ENCODE measurements at places on chromosomes 13 and 19. TPM values are rescaled to one million over a fixed set of nuclear protein-coding genes. Genes with fewer than 3 reads are reported as not detected.
A peak's percentile ranks its signal among the peaks of the same experiment; 100 is the strongest.

GRCh38 chr13:99124794-99125316 lies 75.8 kb upstream of the UBAC2 start:
- no peak overlapping the region for H3K4me3 ChIP-seq
- DNase-seq: peak; percentile 75
- H3K27me3 ChIP-seq: no peaks in the 10 kb centered on the region
- no peak overlapping the region for H3K27ac ChIP-seq

- peaks cover 16% of the 10 kb centered on the region for H3K36me3 ChIP-seq
- H3K27ac ChIP-seq: no peak overlapping the region
- H3K4me3 ChIP-seq: no peak overlapping the region
- H3K4me1 ChIP-seq: peaks cover 13% of the 10 kb centered on the region
- DNase-seq: no peak
Measured at GRCh38 chr19:55678121-55678671, 3.2 kb downstream of the EPN1 start.

FNDC3A gene
- 28.4 TPM for total RNA-seq

F10 gene
- 5.5 TPM for total RNA-seq

GRCh38 chr19:2888731-2889224 lies 11.9 kb upstream of the ZNF57 start:
- H3K36me3 ChIP-seq: no peaks in the 10 kb centered on the region
- DNase-seq: no peak
- no peaks in the 10 kb centered on the region for H3K4me1 ChIP-seq
- no peak overlapping the region for H3K4me3 ChIP-seq
- no peaks in the 10 kb centered on the region for H3K27me3 ChIP-seq

WDR88 gene
- total RNA-seq: not detected

DNA sequence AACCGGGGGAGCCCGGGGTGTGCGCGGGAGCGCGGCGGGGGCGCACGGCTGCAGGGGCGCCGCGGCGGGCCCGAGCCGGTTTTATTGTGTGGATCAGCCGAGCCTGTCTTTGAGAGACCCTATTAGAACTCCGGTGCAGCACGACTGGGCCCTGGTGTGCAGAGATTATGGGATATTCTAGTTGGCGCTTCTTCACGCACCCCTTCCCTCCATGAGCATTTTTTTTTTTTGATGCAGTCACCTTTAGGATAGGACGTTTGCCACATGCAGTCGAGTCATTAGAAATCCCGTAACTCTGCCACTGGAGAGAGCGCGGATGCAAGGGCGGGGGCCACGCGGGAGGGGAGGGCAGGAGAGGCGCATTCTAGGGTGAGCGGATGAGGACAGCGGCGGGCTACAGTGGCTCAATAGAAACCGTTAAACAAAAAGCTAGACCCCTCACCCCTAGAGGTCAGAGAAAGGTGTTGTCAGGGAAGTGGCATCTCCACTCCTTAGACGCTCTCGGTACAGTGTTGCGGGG lies 3.7 kb downstream of the FGF9 start:
- H3K36me3 ChIP-seq: no peaks in the 10 kb centered on the region
- H3K4me3 ChIP-seq: peak overlapping the region; percentile 73
- peaks cover 5% of the 10 kb centered on the region for H3K4me1 ChIP-seq
- no peak for DNase-seq

- H3K27me3 ChIP-seq: no peaks in the 10 kb centered on the region
- no peaks in the 10 kb centered on the region for H3K36me3 ChIP-seq
- DNase-seq: peak; percentile 42
- H3K4me1 ChIP-seq: no peaks in the 10 kb centered on the region
- no peak overlapping the region for H3K27ac ChIP-seq
Measured at GRCh38 chr13:36057041-36057440, 74.1 kb downstream of the DCLK1 start.
